ENCODE measurements at places on chromosomes 1 and 21. TPM values are rescaled to one million over a fixed set of nuclear protein-coding genes. Genes with fewer than 3 reads are reported as not detected.

MARK1 gene
- polyA plus RNA-seq: 0.81 TPM

DNA sequence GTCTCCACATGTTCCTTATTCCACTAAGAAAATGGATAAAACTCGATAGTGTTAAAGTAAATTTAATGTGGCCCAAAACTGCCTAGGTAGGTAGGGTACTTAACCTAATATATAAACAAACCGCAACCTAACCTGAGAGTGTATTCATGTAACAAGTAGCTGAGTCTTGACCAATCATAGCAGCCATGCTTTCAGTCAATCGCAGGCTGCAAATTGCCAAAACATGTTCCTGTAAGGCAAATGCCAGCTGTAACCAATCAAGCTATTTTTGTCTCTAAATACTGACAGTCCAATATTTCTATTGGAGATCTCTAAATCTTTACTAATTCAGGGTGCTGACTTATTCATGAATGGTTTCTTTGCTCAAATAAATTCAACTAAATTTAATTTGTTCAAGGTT is 3.1 kb upstream of the HMGCS2 start:
- no peak for DNase-seq

DNA sequence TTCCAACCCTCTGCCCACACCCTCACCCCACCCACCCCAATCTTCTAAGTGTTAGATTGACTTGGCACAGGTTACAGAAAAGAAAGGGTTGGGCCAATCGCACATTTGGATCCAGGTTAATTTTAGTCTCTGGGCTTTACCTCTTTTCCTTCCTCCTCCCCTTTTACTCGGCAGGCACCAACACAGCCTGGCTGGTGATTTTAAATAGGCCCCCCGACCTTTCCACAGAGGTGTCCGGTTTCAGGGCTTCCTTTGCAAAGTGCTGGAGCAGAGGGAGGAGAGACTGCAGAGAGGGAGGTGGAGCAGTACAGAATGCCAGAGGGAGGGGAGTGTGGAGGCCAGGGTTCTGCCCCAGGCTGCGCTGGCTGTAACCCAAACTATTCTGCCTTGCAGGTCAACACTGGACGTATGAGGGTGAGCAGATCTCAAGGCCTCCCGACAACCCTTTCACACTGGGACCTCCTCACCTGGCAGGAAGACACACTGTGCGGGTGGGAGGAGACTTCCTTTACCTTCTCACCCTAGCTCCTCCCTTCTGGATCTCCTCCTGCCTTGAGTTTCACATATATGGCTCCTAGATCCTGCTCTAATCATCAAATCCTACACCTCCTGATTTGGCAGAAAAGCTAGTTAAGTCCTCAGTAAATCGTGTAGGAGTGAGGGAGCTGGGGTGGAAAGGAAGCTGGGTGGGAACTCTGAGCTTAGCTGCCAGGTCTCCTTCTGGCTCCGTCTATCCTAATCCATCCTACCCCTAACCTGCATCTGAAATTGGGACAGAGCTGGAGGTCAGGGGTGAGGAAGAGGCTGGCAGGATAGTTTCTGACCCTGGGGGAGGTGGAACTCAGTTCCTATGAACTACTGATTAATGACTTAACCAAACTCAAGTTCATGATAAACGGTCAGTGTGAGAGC is 2.4 kb downstream of the CA14 start:
- no peak for DNase-seq

GRCh38 chr1:156663178-156663577 is 14.0 kb downstream of the NES start:
- peak; percentile 83 for DNase-seq

DNA sequence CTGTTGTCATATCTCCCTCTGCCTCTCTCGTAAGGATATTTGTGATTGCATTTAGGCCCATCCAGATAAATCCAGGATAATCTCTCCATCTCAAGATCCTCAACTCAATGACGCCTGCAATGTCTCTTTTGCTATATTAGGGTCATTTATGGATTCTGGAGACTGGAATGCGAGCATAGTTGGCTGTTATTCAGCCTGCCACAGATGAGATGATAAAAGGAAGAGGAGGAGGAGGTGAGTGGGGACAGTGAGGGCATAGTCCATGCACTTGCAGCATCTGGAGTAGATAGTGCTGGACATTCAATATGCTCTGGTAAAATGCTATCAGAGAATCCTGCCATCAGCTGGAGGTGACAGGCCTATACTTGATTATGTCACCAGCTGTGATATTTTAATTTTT is 131.6 kb upstream of the CACNA1E start:
- DNase-seq: no peak

DNA sequence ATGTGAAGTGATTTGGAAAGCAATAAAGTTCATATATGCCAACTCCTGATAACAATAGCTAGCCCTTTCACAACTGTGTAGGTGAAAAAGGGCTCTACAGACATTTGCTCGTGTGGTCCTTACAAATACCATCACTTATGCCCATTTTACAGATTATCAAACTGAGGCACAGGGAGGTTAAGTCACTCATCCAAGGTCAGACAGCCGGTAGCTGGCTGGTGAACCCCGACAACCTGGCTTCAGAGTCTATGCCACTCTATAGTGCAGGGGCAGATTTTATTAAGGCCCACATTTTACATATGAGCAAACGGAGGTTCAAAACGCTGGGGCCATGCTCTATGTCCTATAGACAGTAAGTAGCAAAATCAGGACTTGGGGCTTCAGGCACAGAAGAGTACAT is 280.5 kb downstream of the RRAGC start:
- no peak for DNase-seq

ANGPTL3 gene
- not detected for polyA plus RNA-seq

DNA sequence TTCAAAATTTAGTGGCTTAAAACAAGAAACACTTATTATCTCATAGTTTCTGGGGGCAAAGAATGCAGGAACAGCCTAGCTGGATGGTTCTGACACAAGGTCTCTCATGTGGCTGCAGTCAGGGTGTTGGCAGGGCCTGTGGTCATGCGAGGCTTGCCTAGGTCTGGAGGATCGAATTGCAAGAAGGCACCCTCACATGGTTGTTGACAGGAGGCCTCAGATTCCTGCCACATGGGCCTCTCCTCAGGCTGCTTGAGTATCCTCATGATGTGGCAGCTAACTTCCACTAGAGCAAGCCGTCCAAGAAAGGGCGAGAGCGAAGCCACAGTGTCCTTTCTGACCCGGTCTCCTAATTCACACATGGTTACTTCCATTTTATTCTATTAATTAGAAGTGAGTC is 6.2 kb upstream of the NRIP1 start:
- DNase-seq: peak; percentile 32

DFFB gene
- polyA plus RNA-seq: 1.9 TPM

GRCh38 chr1:233665575-233666270 is 51.8 kb downstream of the KCNK1 start:
- DNase-seq: no peak

- DNase-seq: no peak
These were observed 399.3 kb upstream of the PKN2 start for GRCh38 chr1:88284666-88285366.

DLGAP3 gene
- 0.03 TPM for polyA plus RNA-seq

DNA sequence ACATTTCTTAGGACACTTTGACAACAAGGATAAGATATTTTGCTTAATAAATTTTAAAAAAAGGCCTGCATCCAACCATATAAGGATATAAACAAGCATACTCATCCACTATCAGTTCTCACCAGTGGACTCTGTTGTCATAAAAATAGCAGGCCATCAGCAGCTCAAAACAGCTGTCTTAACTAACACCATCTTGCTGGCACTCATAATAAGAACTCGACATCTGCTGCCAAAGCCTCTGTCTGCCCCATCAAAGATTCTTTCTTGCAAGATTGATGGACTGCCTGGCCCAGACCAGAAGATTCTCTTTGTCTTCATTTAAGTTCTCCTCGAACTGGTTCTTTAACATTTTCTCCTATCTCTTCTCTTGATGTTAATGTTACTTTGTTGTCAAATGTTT is 10.1 kb downstream of the JMJD4 start:
- no peak for DNase-seq

GRCh38 chr1:9618909-9619679 is 30.4 kb downstream of the TMEM201 start:
- no peak for DNase-seq

DNA sequence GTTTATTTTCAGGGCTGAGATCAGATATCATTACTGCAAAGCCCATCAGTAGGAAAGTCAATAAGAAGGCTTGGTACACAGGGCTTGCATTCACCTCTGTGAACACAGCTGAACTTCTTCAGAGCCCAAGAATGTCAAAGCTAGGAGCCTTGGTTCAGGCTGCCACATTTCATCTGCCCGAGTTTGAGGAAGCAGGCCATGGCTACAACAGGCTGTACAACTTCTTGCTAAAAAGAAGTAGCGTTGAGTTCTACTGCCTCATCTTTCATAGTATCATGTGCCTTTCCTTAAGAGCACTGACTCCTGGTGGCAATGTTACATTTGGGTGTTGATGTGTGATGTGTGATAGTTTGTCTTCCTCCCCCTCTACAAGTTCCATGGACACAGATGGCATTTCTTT is 10.1 kb downstream of the C1orf162 start:
- no peak for DNase-seq

DNA sequence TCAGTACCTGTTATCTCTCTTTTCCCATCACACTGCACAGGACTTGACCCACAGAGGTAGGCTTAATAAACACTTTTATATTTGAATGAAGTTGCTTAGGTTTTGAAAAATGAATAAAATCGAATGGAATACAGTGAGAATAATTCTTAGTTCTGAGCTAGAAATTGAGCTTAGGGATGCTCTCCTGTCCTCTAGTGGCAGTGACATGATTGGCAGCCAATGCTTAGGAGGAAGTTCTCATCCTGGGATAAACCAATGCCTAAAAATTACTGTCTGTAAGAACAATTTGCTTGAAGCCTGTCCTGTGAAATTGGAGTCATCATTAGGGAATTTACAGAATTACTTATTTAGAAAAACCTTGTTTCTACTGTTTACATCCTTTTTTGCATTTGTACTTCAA is 21.3 kb upstream of the CYP4X1 start:
- DNase-seq: no peak

DNA sequence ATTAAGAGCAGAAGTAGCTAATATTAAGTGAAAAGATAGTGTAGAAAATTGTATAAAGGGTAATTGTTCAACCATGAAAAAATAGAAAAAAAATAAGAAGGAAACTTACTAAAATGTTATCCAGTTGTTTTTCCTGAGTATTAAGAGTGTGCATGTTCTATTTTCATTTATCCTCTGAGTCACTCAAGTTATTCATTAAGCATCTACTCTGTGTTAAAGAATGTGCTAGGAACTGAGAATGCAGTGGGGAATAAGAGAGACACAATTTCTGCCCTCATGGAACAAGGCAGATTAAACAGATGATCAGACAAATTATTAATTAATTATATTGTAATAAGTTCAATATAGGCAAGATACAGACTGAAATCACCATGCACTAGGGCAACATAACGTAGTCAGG is 10.8 kb upstream of the PIGK start:
- DNase-seq: no peak

GRCh38 chr1:82015444-82015843 is 214.7 kb downstream of the ADGRL2 start:
- no peak for DNase-seq

DNA sequence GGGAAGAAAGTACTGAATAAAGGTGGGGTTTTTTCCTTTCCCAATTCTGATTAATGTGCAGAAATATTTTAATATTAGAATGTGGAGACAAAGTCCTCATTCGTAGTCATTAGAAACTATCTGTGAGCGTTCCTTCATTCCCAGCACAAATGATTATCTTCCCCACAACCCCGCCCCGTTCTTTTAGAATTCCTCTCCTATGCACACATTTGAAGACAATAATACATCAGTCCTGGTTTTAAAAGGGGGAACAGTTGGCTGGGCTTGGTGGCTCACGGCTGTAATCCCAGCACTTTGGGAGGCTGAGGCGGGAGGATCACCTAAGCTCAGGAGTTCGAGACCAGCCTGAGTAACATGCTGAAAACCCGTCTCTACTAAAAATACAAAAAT is 876 bp downstream of the ALDH9A1 start:
- no peak for DNase-seq

DNA sequence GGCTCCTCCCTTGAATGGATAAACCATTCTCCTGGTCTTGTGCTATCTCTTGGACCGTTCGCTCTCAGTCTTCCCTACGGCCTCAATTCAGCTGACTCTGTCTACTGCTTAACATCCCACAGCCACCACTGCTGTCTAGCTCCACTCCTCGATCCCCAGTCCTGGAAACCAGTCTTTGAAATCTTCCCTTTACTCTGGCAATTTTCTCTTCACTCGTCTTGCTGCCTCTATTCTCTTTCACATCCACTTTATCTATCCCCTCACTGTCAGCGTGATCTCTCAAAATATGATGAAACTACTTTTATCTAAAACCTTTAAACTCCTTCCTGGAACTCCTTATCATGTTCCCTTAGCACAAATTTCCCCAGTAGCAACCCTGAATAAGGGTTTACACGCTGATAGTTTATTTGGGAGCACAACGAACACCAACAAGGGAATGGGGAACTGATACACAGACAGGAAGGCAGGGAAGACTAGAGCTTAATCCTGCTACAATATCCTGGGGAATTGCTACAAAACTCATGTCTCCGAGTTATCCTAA is 131.6 kb upstream of the SAMSN1 start:
- DNase-seq: no peak

- no peak for DNase-seq
These were observed 116.5 kb downstream of the RNF220 start for GRCh38 chr1:44521378-44522080.

Measured in psoas muscle (tissue), 8 donors.